ENCODE measurements at places on chromosomes 2 and 18. TPM values are rescaled to one million over a fixed set of nuclear protein-coding genes. Genes with fewer than 3 reads are reported as not detected.

DNA sequence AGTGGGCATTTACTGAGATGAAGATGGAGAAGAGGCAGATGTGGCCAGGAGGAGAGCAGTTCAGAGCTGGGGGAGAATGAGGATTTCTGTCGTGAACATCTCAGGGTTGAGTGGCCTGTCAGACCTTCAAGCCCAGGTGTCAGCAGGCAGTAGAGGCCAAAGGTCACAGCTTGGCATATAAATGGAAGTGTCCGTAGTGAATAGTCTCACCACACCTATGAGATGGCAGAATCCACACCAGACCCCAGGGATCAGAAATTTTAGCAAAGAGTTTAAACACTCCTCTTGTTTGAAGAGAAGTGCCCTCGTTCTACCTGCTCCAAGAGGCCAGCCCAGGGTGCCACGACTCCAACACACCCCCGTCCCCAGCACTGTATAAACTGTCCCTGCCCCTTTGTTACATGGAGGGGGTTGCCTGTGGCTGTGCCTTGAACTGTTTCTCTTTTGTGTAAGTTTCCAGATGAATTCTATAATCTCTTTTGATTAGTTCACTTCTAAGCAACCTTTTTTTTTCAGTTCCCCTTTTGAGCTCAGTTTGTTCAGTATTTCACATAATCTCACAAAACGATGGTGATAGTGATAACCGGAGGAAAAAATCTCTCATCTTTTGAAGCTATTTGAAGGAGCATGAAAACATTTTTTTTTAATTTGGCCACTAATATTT is 69.0 kb upstream of the TTC39C start:
- no peak for DNase-seq

DNA sequence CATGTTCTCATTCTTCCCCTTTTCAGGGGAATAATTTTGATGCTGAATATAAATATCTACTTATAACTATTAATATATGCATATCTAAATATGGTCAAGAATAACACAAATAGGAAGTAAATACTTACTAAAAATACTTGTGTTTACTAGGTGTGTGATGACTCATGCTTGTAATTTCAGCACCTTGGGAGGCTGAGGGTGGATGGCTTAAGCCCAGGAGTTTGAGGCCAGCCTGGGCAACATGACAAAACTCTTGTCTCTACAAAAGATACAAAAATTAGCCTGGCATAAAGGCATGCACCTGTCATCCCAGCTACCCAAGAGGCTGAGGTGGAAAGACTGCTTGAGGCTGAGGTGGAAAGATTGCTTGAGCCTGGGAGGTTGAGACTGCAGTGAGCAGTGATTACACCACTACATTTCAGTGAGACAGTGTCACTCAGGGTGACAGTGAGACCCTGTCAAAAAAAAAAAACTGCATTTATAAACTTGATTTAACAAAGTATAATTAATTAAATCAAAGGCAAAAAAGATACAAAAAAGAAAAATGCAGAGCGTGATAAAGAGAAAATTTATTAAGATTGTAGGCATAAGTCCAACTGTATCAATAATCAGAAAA is 703.1 kb upstream of the VRK2 start:
- no peak for DNase-seq

DNA sequence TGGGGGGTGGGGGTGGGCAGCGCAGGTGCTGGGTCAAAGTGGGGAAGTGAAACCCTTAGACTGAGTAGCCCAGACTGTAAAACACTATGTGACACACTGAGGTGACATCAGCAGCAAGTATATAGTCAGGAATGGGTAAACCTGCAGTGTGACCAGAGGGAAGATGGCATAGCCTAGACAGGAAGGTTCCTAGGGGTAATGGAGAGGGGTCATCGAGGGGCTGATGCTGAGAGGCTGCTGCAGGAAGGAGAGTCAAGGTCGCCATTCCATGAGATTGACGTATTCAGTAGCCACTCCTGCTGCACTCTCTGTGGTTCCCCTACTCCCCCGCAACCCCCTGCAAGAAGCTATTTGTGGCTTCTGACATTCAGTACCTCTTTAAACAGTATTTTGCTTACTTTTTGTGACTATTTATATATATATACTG is 111.7 kb downstream of the CHST9 start:
- no peak for DNase-seq

DNA sequence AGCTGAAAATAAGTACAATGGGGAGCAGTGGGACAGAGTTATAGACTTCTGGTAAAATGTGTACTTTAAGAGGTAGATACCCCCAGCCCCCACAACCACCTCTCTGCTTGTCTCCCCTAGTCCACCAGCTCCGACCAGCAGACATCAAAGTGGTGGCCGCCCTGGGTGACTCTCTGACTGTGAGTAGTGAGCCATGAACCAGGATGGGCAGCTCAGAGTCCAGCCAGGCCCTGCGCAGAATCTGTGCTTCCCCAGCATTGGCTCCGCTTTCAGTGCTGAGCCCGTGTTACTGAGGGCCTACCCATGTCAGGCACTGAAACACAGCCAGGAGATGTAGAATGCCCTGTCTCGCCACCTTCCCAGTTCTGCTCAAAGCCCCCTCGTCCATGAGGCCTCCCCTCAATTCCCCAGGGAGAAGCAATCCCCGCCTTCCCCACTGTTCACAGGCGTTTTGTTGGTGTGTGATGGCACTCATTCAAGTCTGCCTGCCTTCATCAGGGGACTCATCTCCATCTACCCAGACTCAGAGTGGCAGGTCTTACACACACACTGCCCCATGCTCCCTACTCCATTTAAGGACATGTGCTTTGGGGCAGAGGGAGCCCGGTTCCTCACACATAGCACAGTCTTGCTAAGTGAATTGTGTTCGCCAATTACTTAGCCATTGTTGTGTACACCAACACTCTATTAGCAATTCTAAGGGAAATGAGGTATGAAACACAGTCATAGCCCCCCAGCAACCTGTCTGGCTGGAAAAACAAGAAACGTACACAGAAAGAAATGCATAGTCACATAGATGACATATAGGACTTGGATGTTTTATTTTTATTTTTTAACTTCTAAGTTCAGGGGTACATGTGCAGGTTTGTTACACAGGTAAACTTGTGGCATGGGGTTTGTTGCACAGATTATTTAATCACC is 122.6 kb downstream of the PLB1 start:
- no peak for DNase-seq

GRCh38 chr18:32908424-32908805 is 135.6 kb upstream of the KLHL14 start:
- no peak for DNase-seq

- DNase-seq: no peak
Observed at GRCh38 chr18:23684515-23685197, 4.6 kb upstream of the LAMA3 start.

DNA sequence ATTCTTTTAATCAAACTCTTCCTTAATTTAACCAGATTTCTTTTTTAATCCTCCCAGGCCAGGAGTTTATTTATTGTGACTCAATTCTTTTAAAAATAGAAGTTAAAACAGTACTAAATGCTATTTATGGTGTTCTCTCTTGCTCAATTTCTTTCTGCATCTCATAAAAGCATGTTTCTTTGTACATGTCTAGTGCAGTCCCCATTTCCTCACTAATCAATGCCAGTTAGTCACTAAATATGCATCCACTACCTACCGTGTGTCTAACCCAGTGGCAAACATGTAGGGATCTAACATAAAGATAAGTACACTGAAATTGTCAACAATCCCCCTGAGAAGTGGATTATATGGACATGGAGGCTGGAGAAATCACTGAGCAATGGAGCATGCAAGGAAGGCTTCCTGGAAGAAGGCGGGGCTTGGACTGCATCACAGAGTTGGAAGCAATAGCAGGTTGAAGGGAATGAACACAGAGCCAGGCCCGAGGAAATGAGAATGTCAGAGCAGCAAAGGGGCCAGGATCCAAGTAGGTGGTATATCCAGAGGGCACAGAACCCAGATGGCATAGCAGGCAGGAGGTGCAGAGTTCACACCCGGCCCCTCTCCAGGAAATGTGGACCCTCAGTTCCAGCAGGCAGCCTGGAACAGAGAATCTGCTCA is 105.3 kb upstream of the FOSL2 start:
- DNase-seq: no peak

GRCh38 chr2:8234253-8234652 is 447.6 kb upstream of the ID2 start:
- no peak for DNase-seq

- no peak for DNase-seq
Observed at GRCh38 chr2:2747797-2748301, 416.8 kb upstream of the MYT1L start.

DNA sequence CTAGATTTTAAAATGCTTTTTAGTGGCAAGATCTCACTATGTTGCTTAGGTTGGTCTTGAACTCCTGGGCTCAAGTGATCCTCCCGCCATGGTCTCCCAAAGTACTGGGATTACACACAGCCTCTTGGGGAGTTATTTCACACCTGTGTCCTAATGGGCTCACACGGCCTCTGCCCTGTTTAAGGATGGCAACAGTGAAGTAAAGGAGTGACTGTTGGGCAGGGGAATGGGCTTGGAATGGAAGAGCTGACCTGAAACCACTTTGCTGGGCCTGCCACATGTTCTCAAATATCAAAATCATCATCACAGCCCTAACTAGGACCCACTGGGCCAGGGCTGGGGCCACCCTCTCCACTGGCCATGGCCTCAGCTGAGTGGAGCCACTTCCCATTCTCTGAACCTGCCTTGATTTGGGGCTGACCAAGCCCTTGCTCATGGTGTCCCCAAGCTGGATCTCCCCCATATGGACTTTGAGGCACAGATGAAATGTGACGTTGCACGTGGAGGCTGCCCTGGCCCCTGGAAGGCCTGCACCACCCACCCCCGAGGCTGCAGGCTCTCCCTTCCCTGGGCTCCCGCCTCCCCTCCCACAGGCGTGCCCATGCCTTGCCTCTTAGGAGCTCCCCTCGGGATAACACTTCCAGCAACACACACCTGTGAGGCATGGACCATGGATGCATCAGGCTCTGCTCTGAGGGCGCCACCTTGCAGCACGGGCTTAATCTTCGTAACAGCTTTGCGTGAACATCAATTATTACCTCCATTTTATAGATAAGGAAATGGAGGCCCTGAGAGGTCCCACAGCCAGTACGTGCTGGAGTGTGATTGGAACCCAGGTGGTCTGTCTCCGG is 71.8 kb upstream of the SMAD7 start:
- DNase-seq: peak; percentile 74

DNA sequence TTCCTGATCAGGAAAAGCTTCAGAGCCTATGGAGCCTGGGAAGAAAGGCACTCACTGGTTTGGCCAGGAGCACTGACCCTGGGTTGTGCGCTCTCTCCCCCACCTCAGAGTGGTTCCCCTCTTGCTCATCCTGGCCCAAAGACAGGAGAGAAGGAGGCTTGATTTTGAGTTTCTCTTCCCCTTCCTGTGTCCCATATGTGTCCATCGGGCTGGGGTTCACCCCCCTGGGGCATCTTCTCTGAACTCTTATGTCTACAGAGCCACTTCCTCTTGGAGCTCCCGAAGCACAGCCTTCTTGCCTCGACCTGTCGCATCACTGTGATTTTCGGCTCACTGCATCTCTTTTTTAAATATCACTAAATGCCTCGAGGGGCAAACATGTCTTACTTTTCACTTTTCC is 692.3 kb downstream of the RNF144A start:
- no peak for DNase-seq

DNA sequence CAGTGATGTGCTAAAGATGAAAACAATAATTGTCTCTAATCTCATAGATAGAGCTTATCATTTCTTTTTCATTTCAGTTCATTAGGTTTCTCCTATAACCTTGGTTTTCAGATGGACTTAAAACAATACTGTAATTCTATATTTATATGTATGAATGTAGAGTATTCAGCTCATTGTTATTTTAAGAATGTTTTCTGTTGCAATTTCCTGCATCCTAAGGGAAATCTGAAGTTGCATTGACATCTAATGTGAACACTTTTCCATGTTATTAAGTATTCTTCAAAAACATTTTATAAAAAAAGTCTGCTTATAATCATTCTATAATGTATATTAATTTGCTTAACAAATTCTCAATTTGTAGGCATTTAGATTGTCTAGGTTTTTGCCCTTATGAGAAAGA is 288.9 kb downstream of the XIRP2 start:
- no peak for DNase-seq

DNA sequence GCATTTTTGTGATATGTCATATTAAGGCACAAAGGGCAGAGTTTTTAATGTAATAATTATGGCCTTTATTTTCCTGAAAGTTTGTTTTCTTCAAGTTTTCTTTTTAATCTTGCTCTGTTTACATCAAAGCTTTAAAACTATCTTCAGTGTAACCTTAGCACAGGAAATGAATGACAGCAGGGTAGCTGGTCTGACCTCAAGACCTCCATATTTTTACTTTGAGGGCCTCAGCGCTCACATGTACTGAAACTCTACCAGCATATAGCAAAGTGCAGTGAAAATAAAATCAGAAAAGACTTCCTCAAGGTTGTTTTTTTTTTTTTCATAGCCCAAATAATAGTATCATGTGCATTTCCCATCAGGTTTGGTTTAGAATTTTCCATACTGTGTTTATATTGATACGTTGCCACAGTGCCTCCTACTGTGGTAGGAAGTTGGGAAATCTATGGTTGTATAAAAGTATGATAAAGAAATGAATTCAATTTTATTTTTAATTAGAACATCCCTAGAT is 163.4 kb downstream of the UBE2E3 start:
- no peak for DNase-seq

The TMBIM1 gene
- 232 TPM for total RNA-seq

The HRH4 gene
- total RNA-seq: not detected

The AFF3 gene
- total RNA-seq: 7.6 TPM

The CPO gene
- total RNA-seq: not detected

The TXNDC2 gene
- 0.49 TPM for total RNA-seq
